RWPE2 (cell line): ENCODE measurements at places on chromosomes 16 and 17.

- DNase-seq, result peak; percentile 45
Measured at GRCh38 chr17:48726114-48726915, 2.2 kb downstream of the HOXB13 start.

GRCh38 chr16:51390877-51391276, 239.8 kb upstream of the SALL1 start:
- no peak for DNase-seq

DNA sequence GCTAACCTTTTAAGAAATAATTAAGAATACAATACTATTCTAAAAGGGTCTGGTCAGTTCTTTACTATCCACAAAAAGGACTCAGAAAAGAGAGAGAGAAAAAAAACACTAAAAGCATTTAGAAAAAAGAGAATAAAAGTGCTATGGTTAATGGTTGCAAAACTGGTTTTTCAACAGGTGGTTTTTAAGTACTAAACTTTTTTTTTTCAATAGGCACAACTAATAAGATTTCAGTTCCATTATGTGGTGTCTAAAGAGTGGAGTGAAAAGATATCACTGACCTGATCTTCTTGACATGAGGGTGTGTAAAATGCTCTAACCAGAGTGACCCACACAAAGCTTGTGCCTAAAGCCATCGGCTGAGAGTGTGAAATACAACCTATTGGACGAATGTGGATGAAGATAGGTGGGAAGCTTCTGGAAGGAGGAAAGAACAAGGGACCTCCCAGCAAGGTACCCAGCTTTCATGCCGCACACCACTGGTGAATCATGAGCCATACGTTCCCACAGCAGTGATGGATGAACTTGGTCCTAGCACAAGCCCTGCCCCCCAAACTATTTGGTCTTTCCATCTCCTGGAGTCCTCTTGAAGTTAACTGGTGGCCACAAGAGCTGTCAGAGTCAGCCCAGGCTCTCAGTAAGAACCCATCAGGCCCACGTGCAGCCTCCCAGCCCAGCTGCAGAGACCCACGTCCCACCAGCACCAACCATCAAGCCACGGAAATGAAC, 103.0 kb downstream of the ZFHX3 start:
- no peak for DNase-seq

DNA sequence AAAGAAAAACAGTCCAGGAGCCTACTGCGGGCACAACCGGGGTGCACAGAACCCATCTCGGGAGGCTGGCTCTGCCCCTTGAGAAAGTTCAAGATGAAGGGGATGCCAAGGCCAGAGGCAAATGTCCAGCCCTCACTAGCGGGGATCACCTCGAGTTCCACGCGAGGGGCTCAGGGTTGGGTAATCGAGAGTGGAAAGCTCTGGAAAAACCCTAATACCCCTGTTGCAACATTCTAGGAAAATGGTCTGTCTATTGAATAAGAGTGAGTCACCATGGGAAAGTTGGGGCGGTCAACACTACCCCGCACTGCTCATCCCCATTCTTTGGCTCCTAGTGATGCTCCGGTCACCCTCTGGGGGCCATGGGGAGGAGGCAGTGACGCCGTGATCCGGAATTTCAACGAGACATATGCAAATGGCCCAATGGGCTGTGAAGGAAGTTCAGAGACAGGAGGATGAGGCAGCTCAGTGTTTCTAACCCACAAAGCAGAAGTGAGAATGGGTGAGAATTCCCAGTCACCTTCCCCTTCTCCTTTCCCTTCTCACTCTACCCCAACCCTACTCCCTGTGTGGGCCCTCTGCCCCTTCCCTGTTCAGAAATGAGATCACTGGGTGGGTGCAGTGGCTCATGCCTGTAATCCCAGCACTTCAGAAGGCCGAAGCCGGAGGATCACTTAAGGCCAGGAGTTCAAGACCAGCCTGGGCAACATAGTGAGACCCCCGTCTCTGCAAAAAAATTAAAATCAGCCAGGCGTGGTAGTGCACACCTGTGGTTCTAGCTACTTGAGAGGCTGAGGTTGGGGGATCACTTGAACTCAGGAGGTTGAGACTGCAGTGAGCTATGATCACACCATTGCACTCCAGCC, 22.4 kb downstream of the SOCS3 start:
- DNase-seq, result peak; percentile 90

DNA sequence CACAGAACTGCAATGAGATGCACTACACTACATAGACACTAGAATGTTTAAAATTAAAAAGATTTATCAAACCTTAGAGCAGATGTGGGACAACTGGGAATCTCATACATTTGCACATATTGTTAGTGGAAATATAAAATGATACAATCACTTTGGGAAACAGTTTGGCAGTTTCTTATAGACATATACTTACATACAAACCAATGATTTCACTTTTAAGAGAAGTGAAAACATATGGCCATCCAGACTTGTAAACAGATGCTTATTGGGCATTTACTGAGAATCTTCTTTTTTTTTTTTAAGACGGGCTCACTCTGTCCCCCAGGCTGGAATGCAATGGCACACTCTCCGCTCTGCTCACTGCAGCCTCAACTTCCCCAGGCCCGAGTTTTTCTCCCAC, 50.1 kb downstream of the AXIN2 start:
- DNase-seq, result no peak

- DNase-seq, result no peak
Measured at GRCh38 chr17:10050597-10051101, 145.6 kb upstream of the RCVRN start.

- DNase-seq, result no peak
Measured at GRCh38 chr17:31802502-31802901, 56.5 kb downstream of the COPRS start.

- no peak for DNase-seq
Measured at GRCh38 chr17:44584443-44584842, 27.2 kb downstream of the FZD2 start.

- no peak for DNase-seq
Measured at GRCh38 chr17:68732301-68732749, 131.2 kb upstream of the FAM20A start.

DNA sequence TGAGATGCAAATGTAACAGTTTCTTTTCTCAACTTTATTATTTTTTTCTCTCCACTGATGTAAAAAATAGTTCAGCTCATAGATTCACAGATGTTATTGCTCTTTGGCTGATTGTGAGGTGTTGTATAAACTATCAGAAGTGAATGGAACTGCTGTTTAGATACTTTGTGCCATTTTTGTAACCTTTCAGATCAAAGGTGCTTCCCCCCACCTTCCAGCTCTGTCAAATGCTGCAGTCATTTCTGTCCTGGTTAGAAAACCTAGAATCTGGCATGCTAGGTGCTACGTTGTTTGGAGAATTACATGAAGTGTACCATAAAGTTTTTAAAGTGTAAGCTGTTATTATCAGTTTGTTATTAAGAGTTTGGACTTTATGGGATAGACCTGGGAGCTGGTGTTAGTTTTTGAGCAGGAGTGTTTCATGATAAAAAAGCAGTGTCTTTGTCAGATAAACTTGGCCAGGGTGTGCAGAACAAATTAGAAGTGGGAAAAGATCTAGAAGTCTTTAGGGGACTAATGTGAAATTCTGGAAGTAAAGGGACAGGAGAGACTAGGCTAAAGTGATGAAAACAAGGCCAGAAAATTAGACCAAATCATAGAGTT, 1.8 kb upstream of the WIPI1 start:
- no peak for DNase-seq

DNA sequence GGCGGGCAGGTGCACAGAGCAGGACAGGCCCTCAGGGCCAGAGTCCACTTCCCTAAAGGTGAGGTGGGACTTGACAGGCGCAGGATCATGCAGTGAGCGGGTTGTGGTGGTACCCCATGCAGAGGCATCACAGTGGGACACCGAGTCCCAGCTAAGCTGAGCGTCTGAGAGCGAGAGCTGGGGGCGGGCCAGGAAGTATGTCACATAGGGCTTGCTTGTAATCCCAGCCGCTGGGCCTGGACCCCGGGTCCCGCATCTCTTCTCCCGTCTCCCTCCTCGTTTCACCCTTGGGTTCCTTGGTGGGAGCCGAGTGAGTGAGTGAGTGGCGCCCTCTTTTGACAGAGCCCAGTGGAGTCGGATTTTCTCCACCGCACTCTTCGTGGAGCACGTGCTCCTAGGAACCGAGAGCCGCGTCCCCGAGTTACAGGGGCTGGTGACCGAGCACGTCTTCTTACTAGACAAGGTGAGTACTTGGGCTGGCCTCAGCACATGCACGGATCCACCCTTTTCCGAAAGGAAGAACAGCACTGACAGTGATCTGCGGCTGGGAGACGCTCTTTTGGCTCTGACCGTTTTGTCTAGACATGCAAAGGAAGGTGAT, 50.8 kb upstream of the ENDOV start:
- DNase-seq, result peak; percentile 66

GRCh38 chr17:50642071-50642721, 7.5 kb downstream of the ABCC3 start:
- peak; percentile 47 for DNase-seq

GRCh38 chr17:82845163-82845807, 5.5 kb upstream of the ZNF750 start:
- DNase-seq, result peak; percentile 52

GRCh38 chr16:11143372-11144035, 112.5 kb downstream of the SOCS1 start:
- DNase-seq, result no peak

DNA sequence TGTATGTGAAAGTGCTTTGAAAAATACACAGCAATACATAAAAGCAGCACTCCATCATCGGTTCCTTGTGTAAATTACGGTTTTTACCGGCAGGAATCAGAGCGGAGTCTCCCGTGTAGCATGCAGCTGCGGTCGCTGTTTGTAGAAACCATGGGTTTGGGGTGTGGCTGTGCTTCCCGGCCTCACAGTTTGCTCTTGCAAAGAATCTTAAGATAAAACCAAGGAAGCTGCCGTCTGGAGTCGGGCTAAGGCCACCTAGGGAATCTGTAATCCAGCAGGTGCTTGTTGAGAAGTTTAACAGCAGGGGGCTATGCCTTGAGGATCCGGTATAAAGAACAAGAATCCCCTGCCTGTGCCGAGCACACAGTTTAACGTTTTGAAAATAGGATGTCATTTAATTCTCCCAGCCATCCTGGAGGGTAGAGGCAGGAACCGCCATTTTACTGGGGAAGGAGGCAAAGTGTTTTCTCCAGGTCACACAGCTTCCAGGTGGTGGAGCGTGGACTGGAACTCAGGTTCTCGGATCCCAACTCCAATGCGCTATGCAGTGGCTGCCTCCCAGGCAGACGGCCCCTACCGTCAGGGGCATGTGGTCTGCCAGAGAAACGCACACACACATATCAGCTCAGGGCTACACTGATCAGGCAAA, 6.0 kb upstream of the TLCD3A start:
- no peak for DNase-seq

- DNase-seq, result peak; percentile 86
Measured at GRCh38 chr17:78923660-78924453, 1.3 kb downstream of the TIMP2 start.

DNA sequence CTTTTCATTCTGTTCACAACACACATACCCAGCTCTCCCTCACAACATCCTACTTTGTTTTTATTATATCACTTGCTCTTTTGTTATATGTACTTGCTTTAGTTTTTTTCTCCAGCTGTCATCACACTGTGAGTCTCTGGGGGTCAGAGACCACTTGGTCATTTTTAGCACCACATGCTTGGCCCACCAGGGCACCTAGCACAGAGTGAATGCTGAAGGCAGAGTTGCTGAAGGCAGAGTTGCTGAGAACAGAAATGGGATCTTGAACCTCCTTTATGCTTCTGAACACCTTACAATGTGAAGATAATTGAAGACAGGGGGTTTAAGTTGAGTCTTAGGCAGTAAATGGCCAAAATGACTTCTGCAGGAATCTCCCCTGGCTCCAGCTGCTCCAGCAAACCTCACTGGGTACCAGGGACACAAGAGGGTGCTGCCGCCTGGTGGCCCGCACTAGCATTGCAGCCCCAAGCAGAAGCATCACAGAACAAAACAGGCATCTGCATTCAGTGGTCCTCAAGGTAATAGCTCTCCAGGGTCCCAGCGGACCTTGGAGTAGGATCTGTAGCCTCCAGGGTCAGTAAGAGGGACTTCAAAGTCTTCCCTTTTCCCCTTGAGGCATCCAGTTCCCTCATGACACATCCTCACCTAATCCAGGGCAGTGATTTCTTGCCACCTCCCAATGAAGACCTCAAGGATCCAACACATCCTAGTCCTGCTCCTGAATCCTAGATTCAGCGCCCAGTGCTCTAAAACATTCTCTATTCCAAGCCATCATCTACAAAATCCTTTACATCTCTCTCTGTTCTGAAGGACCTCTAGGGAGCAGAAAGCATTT, 1972.6 kb downstream of the TP53TG3F start:
- no peak for DNase-seq

DNA sequence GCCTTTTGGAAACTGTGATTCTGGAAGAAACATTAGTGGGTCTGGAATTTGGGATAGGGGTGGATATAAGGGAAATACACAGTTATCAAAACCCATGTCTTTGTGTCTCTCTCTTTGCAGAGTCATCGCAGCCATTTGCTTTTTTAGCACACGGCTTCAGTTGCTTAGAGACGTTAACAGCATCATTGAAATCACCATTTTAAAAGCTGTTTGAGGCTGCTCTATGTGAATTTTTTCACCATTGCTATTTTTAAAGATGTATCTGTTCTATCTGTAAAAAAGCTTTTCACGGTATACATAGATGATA, 47.3 kb downstream of the OMG start:
- DNase-seq, result no peak

- no peak for DNase-seq
Measured at GRCh38 chr17:40251576-40251975, 32.5 kb downstream of the WIPF2 start.

- DNase-seq, result no peak
Measured at GRCh38 chr16:54780266-54780665, 150.4 kb upstream of the IRX5 start.

GRCh38 chr17:8711291-8711690, 33.3 kb downstream of the CCDC42 start:
- no peak for DNase-seq

- DNase-seq, result peak; percentile 65
Measured at GRCh38 chr16:4689864-4690704, 3.3 kb upstream of the NUDT16L1 start.

DNA sequence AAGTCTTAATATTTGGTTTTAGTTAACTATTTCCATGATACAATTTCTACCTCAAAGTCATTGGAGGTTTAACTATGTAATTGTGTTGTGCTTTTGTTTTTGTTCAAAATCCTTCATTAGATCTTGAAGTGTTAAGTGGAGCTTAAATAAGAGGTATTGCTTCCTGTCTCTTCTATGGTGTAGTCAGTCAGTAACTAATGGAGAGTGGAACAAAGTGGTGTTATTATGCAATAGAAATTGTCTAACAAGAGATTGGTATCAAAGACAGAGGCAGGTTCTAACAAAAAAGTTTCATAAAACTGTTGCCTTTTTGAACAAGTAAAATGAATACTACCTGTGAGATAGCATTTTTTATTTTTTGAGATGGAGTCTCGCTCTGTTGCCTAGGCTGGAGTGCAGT, 45.2 kb downstream of the GRB7 start:
- DNase-seq, result no peak

- DNase-seq, result no peak
Measured at GRCh38 chr17:50426814-50427787, 1.1 kb downstream of the ACSF2 start.
